Activated CD4-positive, alpha-beta T cell treated with anti-CD3 and anti-CD28 coated beads, Interleukin-2, amount 10 ng/mL, durations not matched to agents 24 days and 14 days (primary cell): ENCODE measurements at places on chromosomes 1 and 21. TPM values are rescaled to one million over a fixed set of nuclear protein-coding genes. Genes with fewer than 3 reads are reported as not detected.

DNA sequence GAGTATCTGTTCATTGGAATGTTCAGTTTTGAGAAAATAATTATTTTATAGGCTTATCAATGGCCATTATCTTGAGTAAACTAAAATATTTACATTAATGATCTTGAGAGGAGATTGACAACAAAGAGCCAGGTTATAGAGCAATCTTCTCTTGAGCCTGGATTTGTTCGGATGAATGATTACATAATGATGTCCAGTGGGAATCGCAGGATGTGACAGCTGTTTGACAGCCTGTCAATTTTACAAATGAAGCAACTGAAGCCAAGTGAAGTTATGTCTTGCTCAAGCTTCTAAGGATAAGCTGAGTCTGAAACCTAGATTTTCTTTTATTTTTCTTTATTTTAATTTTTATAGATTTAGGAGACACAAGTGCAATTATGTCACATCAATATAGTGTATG, 52.1 kb upstream of the BACH1 start:
- H3K36me3 ChIP-seq: no peaks in the 10 kb centered on the region
- DNase-seq: no peak
- H3K4me1 ChIP-seq: peaks cover 11% of the 10 kb centered on the region
- H3K27ac ChIP-seq: no peak overlapping the region

DNA sequence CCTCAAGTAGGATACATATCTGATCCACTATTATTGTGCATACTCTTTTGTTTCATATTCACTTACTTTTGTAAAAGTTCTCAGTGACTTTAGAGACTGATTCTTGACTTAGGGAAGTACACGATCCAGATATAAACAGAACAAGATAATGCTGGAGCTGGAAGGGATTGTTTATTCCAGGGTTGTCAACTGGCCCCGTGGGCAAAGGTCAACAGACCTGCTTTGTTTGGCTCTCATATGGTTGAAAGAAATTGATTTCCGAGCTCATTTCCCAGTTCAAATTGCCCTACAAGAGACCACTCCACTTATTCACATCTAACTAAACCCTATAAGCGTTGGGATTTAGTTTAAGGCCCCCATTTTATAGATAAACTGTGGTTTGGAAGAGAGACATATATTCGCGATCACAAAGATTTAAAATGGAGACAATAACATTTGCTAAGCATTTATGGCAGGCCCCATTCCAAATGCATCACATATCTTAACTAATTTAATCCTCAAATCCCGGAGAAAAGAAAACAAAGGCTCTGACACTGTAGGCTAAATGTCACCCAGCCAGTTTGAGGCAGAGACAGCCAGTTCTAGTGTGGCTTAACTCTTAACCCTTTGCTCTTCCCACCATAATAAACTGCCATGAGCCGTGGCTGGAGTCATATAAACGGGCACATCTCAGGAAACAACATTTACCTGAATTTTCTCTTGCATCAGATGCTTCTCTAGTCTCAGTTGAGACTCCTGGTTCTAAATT, 20.6 kb downstream of the REG4 start:
- no peak overlapping the region for H3K4me3 ChIP-seq
- H3K36me3 ChIP-seq: no peaks in the 10 kb centered on the region
- H3K4me1 ChIP-seq: peaks cover 16% of the 10 kb centered on the region
- no peak for DNase-seq

GRCh38 chr1:227769936-227770494, 34.8 kb downstream of the SNAP47 start:
- no peaks in the 10 kb centered on the region for H3K27me3 ChIP-seq
- peaks cover 53% of the 10 kb centered on the region for H3K4me1 ChIP-seq
- no peak for DNase-seq
- H3K36me3 ChIP-seq: peaks cover 36% of the 10 kb centered on the region
- no peak overlapping the region for H3K4me3 ChIP-seq

- H3K27ac ChIP-seq: peak overlapping the region; percentile 94
- H3K4me1 ChIP-seq: peaks cover 33% of the 10 kb centered on the region
- DNase-seq: peak; percentile 92
Measured at GRCh38 chr21:43865540-43866259, 677 bp downstream of the AGPAT3 start.

Gene OR2T29
- total RNA-seq: not detected in 2 replicates

GRCh38 chr1:233667741-233668140, 53.8 kb downstream of the KCNK1 start:
- no peaks in the 10 kb centered on the region for H3K4me1 ChIP-seq
- H3K4me3 ChIP-seq: no peak overlapping the region
- no peak overlapping the region for H3K27ac ChIP-seq

Gene TCHH
- not detected in 2 replicates for total RNA-seq
